GM10248 (cell line): ENCODE measurements at places on chromosomes 1 and 21.

DNA sequence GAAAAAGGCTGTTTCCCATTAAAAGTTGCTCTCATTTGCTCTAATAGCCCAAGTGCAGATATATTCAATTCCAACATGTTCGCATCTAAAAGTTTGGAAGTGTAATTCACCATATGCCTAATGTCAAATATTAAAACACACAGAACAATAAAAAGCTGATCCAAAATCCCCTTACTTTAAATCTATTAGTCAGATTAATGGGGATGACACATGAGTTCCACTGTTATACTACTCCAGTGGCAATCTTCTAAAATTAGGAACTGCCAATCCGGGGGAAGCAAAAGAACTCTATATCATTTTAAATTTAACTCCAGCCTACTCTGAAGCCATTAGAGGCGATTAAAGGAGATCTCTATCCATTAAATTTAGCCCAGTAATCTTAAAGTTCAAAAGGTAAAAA lies 317.1 kb downstream of the NTNG1 start:
- no peak for DNase-seq

DNA sequence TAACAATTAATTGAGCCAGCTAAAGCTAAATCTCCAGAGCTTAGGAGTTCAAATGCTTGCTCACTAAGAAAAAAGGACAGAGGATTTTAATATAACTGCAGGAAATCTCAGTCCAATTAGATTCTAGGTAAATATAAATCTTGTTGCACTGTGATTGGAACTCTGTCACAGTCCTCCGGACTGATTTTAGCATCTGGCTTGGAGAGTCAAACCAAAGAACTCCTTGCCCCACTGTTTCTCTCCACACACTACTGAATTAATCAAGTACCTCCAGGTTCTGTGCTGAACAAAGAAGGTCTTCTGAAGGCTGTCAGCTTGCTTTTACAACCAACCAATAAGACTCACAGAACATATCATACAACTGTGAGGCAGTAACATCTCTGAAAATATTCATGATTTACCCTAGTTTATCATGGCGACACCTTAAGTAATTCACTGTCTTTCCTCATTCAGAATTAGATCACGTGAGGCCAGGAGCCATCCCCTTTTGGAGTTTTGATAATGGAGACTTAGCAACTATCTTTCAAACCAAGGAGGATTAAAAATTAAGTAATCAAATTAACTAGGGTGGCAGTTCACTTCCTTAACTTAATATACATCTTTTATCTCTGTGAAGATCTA lies 176.0 kb downstream of the RERE start:
- DNase-seq: no peak

DNA sequence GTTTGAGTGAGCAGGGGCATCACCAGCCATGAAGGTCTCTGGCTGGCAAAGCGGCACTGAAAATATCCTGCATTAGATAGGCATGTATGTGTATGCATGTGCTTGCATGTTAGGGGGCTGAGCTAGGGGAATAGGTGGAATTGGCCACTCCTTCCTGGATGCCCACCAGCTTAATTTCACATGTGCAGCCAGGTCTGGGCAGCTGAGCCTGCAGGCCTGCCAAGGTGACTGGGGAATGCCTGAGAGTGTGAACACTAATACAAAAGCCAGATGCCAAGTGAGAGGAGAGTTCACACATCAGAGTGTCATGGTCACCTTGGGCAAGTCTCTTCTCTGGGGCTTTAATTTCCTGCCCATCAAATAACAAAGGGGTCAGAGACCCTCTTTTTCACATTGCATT lies 155.9 kb downstream of the HIVEP3 start:
- DNase-seq: no peak

GRCh38 chr1:44526295-44527073 lies 121.4 kb downstream of the RNF220 start:
- DNase-seq: no peak

DNA sequence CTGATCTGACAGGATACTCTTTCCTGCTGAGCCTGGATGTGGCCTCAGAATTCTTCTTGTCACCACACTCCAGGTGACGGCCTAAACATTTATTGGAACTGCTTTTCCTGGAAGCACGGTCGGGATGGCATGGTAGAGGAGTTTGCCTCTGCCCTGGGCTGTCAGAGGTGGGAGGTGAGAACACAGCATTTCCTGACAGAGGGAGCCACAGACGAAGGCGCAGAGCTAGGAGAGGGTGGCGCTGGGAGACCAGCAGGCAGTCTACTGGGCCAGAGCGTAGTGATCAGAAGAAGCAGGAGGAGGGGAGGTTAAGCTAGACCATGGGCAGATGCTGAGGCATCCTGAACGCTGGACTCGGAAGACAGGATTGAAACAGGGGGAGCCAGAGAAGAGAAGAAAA lies 153.5 kb upstream of the COA6 start:
- no peak for DNase-seq

DNA sequence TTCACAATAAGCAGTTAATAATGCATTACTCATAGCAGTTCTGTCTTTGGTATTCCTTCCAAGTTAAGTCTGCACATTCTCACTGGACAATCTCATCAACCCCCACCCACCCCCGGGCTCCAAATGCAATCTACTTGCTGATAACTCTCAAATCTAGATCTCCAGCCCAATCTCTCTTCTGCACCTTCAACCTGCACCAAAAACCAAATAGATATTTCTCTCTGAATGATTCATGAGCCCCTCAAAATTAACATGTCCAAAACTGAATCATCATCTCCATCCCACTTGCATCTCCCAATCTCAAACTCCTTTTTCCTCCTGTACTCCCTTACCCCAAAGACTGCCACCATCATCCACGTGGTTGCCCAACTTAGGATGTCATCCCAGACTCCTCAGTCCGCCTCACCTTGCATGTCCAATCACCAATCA lies 2.7 kb downstream of the DOCK7 start:
- no peak for DNase-seq

- peak; percentile 67 for DNase-seq
These were observed 10.4 kb downstream of the DCAF8 start for GRCh38 chr1:160251687-160252526.

GRCh38 chr21:34203851-34204420 lies 130.6 kb downstream of the MRPS6 start:
- no peak for DNase-seq

GRCh38 chr21:37575580-37575979 lies 209.0 kb downstream of the DYRK1A start:
- no peak for DNase-seq

GRCh38 chr1:226491093-226491850 lies 57.3 kb upstream of the STUM start:
- peak; percentile 3 for DNase-seq

DNA sequence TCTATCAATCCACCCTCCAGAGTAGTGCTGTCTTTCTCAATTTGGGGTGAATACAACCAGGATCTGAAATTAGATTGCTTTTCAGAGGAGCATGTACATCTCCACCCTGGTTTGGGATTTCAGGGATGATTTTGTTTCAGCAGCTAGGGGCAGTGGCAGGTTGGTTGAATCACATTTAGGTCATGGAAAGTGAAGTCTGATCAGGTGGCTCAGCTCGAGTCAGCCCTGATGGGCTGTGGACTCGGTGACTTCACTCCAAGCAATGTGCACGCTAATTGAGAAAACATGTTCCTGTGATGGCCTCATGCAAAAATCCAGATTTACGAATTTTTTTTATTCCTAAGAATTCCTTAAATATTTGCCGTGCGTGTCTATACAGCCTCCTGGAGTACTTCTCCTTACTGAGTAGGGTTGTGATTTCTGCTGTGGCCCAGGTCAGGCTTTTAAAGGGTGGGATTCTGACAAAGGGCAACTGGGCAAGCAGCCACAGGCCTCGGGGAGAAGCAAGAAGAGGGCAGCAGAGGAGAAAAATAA lies 7.5 kb downstream of the NGF start:
- no peak for DNase-seq

GRCh38 chr21:46295996-46296752 lies 10.0 kb downstream of the YBEY start:
- peak; percentile 65 for DNase-seq

DNA sequence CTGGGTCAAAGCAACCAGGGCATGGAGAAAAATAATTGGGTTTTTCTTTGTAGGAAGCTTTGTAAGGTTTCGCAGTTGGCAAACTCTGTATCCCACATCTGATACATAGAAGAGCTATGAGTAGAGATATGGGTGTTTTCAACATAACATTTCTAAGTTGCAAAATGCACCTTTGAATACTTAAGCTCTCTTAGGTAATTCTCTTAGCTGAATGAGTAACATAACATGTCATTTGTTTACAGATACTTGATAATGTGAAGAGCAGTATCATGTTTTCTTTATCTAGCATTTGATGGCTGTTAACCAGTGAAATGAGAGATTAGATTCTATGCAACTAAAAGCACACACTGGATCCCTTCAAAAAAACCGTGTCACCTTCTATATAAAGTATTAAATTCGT lies 21.6 kb downstream of the RAVER2 start:
- DNase-seq: no peak

DNA sequence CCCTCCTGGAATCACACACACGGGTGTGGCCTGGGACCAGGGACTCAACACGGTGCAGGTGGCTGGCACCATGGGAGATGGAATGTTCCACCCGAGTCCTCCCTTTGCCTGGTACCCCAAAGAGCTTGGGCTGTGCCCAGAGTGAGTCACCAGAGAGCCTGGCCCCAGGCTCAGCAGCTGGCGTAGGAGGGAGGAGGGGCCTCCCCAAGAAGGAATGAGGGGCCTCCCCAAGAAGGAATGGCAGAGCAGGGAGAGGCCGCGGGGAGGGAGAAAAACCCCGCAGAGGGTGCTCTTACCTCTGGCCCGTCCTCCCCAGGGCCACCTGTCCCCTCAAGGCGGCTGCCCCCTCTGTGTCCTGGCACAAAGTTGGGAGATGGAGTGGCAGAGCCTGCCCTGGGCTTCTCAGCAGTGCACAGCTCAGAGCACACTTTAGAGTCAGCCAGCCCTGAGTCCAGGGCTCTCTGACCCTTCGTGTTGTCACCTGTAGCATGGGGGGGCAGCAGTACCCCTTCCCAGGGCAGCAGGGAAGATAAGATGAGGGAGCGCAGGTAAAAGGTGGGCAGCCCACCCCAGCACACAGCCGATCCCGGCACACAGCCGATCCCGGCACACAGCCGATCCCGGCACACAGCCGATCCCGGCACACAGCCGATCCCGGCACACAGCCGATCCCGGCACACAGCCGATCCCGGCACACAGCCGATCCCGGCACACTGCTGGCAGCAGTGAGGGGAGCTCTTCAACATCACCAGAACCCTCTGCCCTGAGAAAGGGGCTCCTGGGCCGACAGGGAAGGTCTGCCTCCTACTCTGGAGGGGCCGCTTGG lies 20.2 kb upstream of the KCNAB2 start:
- no peak for DNase-seq
